ENCODE measurements at places on chromosomes 12 and 14.

- DNase-seq = no peak
These were observed 9.6 kb downstream of the TBX5 start for GRCh38 chr12:114396153-114396868.

- DNase-seq = no peak
These were observed 25.9 kb downstream of the FUT8 start for GRCh38 chr14:65438266-65438933.

DNA sequence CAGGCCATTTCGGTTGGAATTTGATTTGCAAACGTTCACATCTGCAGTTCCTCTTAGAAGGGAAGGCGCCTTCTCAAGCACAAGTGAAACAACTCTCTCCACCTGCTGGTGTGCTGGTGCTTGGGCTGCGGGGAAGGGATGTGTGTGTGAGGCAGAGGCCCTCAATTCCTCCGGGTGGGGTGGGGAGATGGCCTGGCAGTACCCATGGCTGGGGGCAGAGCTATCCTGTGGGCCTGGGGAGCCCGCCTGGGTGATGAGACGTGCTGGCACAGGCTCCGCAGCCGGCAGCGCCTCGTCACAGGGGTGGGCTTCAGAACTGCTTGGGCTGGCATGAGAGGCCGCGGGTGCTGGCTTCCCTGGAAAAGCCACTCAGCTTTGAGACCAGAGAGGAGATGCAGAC, 28.9 kb upstream of the TDRD9 start:
- DNase-seq = no peak

- DNase-seq = no peak
These were observed 53.6 kb upstream of the RIN3 start for GRCh38 chr14:92459950-92460421.

DNA sequence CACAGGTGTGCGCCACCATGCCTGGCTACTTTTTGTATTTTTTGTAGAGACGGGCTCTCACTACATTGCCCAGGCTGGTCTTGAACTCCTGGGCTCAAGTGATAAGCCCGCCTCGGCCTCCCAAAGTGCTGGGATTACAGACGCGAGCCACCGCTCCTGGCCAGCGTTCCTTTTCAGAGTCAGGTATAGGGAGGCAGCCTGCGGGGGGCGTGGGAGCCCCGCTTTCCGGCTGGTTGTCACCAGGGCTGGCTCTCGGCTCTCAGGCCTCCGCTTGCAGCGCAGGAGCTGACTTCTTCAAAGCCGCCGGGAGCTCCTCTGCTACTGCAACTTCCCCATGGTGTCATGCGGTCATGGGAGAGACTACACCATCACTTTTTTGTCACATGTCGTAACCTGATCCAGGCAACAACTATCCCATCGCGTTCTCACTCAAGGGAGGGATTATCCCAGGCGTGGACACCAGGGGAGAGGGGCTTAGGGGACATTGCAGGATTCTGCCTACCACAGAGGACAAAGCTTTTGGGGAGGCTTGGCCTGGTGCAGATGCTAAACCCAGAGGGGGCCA, 129.4 kb downstream of the SCARB1 start:
- no peak for DNase-seq

GRCh38 chr12:12505544-12506495, 56.8 kb downstream of the DUSP16 start:
- no peak for DNase-seq

GRCh38 chr12:56720731-56721151, 4.4 kb downstream of the NACA start:
- no peak for DNase-seq

DNA sequence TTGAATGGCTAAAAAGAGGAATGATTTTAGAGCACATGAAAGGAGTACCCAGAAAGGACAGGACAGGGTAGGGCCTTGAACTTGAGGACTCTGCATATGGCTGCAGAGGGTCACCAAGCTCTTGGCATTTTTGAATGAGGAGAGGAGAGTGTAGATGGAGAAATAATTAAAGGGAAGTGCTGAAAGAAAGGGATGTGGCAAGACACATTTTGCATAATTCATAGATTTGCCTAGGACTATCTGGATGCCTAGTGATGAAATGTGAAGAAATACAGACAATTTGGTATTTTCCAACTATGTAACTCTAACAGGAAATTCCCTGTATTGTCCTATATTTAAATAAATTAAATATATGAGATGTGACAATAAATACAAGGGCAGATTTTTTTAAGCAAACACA, 27.5 kb upstream of the MDM1 start:
- DNase-seq = no peak

GRCh38 chr12:49893753-49894750, 9.6 kb downstream of the FAIM2 start:
- DNase-seq = no peak

- no peak for DNase-seq
These were observed 1036.2 kb upstream of the FLRT2 start for GRCh38 chr14:84493779-84494178.

DNA sequence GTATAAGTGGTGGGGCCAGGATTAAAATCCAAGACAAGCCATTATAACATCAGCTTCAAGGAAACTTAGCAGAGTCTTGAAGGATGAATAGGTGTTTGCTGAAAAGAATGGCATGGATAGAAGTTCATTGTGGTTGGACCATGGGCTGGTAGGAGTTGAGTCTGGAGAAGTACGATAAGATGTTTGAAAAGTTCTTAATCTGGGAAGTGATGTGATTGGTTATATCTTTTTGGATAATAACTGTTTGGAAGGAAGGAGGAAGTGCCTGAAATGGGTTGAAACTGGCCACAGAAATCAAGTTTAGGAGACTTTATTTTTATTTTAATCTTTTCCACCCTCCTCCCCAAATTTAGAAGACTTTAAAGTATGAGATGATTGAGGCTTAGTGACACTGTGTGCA, 4.9 kb downstream of the DENR start:
- DNase-seq = no peak

- DNase-seq = no peak
These were observed 38.6 kb downstream of the FOXN4 start for GRCh38 chr12:109270494-109270893.

DNA sequence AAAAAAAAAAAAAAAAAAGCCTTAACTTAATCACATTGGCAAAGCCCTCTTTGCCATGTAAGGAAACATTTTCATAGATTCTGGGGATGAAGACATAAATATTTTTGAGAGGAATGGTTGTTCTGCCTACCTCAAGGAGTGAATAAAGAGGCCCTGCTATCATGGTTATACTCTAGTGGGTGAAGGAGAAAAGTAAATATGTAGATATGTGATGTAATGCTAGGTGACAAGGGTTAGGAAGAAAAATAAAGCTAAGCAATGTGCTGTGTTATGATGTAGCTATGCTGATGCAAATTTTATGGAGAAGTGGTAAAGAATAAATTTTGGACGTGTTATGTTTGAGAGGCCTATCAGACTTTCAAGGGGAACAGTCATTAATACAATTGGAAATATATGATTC, 80.1 kb upstream of the DUSP6 start:
- DNase-seq = no peak

GRCh38 chr14:69955855-69956845, 76.9 kb downstream of the SMOC1 start:
- DNase-seq = no peak

GRCh38 chr12:124437617-124438436, 129.6 kb downstream of the NCOR2 start:
- DNase-seq = no peak

DNA sequence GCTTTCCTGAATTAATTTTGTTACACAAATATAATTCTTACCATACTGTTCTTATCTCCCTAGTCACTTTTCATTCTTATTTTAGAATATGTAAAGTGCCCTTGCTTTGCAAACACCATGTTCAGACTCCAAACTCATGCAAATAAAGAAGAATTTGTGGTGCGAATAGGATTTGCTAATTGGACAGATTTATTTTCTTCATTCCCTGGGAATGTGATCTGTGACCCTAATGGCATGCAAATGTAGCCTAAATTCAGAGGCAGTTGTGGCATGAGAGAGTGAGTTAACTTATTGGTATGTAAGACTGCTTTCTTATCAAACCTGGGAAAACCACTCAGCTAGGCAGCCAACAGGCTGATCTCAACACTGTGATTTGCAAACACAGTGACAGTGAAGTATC, 10.0 kb downstream of the CAPZA3 start:
- DNase-seq = no peak

DNA sequence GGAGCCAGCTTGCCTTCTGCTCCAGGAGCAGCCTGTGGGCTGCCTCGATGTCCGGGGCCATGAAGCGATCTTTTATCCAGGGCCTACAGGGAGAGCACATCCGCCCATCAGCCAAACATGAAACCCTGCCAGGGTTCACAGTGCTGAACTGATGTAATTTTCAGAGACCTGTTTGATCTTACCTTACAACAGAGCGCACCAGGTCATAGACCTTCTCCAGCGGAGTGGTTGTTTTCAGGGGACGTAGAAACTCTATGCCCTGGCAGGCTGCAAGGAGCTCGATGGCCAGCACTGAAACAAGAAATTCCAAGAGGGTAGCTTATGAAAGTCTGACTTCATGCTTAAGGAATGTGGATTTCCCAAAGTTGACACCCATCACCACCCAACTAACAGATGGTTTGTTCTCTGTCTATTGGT, 19.7 kb downstream of the HAL start:
- DNase-seq = no peak
